ENCODE measurements at places on chromosomes 1 and 21.

DNA sequence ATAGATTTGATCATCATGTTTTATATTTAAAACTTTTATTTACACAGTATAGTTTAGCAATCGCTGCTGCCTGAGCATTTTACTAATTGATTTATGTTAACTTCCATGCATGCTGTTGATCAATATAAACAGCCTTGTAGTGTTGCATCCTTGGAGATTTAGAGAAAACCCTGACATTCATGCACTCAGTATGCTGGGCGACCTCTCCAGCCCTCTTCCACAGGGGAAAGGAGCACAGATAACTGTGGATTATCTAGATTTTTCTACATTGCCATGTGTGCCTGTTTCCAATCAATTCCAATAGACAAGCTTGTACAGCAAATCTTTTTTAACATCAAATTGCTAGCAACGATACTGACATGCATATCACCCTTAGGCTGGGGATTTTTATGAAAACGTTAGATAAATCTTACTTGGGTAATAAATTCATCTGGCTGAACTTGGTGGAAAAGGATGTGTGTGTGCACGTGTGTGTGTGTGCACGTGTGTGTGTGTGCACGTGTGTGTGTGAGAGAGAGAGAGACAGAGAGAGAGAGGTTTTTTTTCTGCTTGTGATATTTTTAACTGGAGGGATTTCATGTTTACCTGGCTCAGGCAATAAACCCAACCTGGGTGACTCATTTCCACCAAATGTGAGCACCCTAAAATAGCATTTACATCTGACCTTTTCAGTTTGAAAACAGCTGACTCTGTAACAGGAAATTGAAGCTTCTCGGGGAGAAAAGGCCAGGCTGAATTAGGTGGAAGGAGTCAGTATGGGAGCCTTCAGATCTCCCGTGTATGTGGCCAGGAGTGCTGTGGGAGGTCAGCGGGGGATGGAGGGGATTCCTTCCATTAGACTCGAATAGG is 339.8 kb downstream of the PRDM2 start:
- no peak for DNase-seq

- no peak for DNase-seq
Measured at GRCh38 chr21:32248571-32249461, 30.0 kb downstream of the MIS18A start.

- peak; percentile 15 for DNase-seq
Measured at GRCh38 chr1:10374442-10374860, 24.4 kb upstream of the PGD start.

- no peak for DNase-seq
Measured at GRCh38 chr1:46309401-46310159, 6.1 kb downstream of the UQCRH start.

- DNase-seq = peak; percentile 88
Measured at GRCh38 chr1:246647113-246647512, 77.1 kb upstream of the SCCPDH start.

DNA sequence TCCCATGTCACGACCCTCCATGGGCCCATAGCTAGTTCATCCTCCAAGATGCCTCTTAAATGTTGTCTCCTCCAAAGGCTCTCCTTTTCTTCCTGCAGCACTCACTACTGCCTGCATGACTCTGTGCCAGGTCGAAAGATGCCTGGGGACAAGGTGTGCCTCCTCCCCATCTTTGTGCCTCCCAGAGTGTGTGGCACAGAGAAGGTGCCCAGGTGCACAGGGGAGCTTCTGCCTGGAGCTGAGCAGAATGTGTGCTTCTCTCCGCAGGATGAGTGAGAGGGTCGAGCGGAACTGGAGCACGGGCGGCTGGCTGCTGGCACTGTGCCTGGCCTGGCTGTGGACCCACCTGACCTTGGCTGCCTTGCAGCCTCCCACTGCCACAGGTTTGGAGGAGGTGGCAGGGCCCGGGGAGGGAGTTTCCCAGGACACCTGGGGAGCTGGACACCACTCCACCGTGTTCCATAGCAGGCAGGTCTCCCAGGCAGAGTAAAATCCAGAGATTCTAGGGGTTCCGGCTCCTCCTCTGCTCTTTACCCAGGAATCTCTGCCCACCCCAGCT is 6.9 kb upstream of the PPM1J start:
- no peak for DNase-seq

DNA sequence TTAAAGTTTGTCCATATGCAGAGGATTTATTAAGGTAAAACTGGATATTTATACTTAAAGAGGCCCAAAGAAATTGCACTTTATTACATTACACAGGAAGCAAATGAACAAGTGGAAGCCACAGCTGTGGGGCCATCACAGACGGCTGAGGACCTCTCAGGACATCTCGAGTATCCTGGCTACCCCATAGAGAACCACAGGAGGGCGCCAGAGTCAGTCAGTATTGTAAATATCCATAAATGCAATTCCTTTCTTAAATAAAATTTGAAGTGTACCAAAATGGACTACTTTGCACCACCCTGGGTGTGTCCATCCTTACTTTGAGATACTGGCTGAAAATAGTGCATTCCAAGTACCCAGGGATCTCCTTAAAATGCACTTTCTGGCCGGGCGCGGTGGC is 257.2 kb downstream of the MRPL39 start:
- peak; percentile 70 for DNase-seq

- no peak for DNase-seq
Measured at GRCh38 chr1:10630661-10631120, 155.9 kb downstream of the PEX14 start.

GRCh38 chr1:168379104-168379860 is 98.6 kb downstream of the TBX19 start:
- DNase-seq = peak; percentile 41

DNA sequence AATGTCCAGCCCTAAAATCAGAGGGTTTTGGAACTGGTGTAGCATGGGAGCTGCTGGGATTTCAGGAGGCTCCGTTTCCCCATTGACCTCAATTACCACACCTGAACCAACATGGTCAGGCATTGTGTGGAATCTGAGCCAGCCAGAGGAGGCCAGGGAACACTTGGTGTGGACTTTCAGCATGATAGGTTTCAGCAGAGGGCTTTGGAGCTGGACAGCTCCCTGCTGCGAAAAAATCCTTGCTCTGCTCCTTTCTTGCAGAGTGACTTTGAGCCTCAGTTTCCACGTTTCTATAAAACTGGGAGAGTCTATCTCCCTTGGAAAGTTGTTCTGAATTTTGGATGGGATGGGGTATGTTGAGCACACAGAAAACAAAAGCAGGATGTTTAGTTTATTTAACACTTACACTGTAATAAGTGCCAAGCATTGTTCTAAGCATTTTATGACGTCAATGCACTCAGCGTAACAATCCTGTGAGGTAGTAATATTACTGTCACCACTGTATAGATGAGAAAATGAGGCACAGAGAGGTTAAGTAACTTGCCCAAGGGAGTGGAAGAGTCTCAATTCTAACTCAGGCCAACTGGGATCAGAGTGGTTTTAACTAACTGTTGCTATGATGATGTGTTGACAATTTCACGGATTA is 168.0 kb downstream of the GRIK3 start:
- DNase-seq = no peak

- DNase-seq = no peak
Measured at GRCh38 chr1:53737648-53738204, 1.2 kb downstream of the GLIS1 start.

- no peak for DNase-seq
Measured at GRCh38 chr1:21874778-21875547, 62.1 kb downstream of the HSPG2 start.

- DNase-seq = peak; percentile 20
Measured at GRCh38 chr1:7595336-7595735, 175.8 kb upstream of the VAMP3 start.

DNA sequence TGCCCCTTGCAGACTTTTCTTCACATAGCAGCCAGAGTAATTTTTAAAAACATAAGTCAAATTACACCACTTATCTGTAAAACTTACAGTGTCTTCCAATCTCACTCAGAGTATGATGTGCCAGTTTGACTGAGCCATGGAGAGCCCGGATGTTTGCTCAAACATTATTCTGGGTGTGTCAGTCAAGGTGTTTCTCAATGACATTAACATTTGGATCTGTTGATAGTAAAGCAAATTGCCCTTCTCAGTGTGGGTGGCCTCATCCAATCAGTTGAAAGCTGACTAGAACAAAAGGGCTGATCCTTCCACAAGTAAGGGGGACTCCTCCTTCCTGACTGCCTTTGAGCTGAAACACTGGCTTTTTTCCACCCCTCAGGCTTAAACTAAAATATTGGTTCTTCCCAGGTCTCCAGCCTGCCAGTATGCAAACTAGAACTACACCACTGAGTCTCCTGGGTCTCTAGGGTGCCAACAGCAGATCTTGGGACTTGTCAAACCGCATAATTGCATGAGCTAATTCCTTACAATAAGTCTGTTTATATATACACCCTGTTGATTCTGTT is 157.9 kb upstream of the CTTNBP2NL start:
- no peak for DNase-seq

DNA sequence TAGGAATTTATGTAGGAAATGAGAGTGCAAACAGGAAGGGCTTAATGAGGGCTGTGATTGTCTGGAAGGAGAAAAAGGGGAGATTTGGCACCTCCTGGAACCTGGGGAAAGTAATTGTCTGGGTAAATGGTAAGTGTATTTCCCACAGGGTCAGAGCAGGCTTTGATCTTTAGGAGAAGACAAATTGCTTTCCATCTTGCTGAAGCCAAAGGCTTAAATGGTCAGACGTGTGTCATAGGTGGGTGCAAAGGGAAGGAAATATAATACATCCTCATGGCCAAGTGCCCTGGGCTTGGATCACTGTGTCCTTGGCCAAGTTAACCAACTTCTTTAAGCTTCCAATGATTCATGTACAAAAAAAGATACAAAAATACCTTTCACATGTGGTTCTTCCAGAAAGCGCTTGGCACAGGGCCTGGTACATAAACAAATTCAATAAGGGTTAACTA is 1.3 kb upstream of the DUSP23 start:
- DNase-seq = peak; percentile 72
